A549 treated with ZK216348 at 1 μM for 4 hours (cell line): ENCODE measurements at places on chromosomes 3 and 15. TPM values are rescaled to one million over a fixed set of nuclear protein-coding genes. Genes with fewer than 3 reads are reported as not detected.

The SLC28A2 gene
- total RNA-seq: not detected in 5 replicates

The GMPS gene
- 79.6 to 131 TPM (median 81.4 TPM) in 5 replicates for total RNA-seq

The DRD3 gene
- not detected in 5 replicates for total RNA-seq

The FOXB1 gene
- not detected in 5 replicates for total RNA-seq

The HCN4 gene
- 0.15 to 0.40 TPM (median 0.32 TPM) in 5 replicates for total RNA-seq

The SEMA5B gene
- 0.06 to 0.41 TPM (median 0.19 TPM) in 5 replicates for total RNA-seq

The KLHL40 gene
- not detected in 5 replicates for total RNA-seq

The NRROS gene
- total RNA-seq: not detected in 5 replicates

The AGTR1 gene
- 0.19 to 0.68 TPM (median 0.54 TPM) in 5 replicates for total RNA-seq

The CCDC39 gene
- not detected in 5 replicates for total RNA-seq

The GATA2 gene
- 3.5 to 5.0 TPM (median 4.8 TPM) in 5 replicates for total RNA-seq

The AADACL2 gene
- not detected in 5 replicates for total RNA-seq

The INSYN1 gene
- total RNA-seq: 0.61 to 2.2 TPM (median 1.6 TPM) in 5 replicates

The HESX1 gene
- total RNA-seq: 0.32 TPM in 1 of 5 replicates, not detected in the others

The CMSS1 gene
- 50.3 to 82.3 TPM (median 58.1 TPM) in 5 replicates for total RNA-seq

The PP2D1 gene
- total RNA-seq: not detected in 5 replicates

The NLGN1 gene
- total RNA-seq: not detected in 5 replicates

The PPP1R14D gene
- total RNA-seq: 0.24 to 0.41 TPM in 2 of 5 replicates, not detected in the others

The NANOGP8 gene
- total RNA-seq: not detected in 5 replicates

The DBR1 gene
- total RNA-seq: 10.7 to 12.1 TPM (median 11.7 TPM) in 5 replicates

The TMCO5A gene
- not detected in 5 replicates for total RNA-seq

The FXR1 gene
- total RNA-seq: 67.6 to 107 TPM (median 76.8 TPM) in 5 replicates

The PLCB2 gene
- total RNA-seq: 0.55 to 1.2 TPM (median 1.1 TPM) in 5 replicates

The MORC1 gene
- total RNA-seq: not detected in 5 replicates

The CELF6 gene
- 0.07 to 0.25 TPM (median 0.15 TPM) in 5 replicates for total RNA-seq

The EPB42 gene
- total RNA-seq: not detected in 5 replicates

The RNF7 gene
- total RNA-seq: 126 to 158 TPM (median 140 TPM) in 5 replicates

The ZNF501 gene
- total RNA-seq: not detected in 5 replicates

The ACOX2 gene
- total RNA-seq: 7.4 to 11.4 TPM (median 8.2 TPM) in 5 replicates

The CFAP92 gene
- total RNA-seq: 0.11 TPM in 1 of 5 replicates, not detected in the others

The CPNE4 gene
- 4.2 to 7.7 TPM (median 6.2 TPM) in 5 replicates for total RNA-seq

The SEMA3G gene
- total RNA-seq: 0.07 to 0.15 TPM (median 0.12 TPM) in 5 replicates
